Left forelimb (tissue), 1 donor: ENCODE measurements at places on chromosomes 3 and 15.

GRCh38 chr3:12638105-12638504, 25.8 kb downstream of the RAF1 start:
- DNase-seq: no peak

DNA sequence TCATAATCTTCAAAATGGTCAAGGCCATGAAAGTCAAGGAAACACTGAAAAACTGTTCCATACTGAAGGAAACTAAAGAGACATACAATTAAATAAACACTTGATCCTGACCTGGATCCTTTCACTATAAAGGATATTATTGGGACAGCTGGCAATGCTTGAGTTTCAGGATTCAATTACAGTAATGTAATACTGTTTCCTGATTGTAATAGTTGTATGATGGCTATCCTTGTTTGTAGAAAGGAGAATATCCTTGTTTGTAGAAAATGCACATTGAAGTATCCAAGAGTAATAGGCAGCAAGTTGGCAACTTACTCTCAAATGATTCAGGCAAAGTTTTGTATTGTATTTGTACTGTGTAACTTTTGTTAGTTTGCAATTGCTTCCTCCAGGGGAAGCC, 4.6 kb downstream of the CIDEC start:
- DNase-seq: no peak

DNA sequence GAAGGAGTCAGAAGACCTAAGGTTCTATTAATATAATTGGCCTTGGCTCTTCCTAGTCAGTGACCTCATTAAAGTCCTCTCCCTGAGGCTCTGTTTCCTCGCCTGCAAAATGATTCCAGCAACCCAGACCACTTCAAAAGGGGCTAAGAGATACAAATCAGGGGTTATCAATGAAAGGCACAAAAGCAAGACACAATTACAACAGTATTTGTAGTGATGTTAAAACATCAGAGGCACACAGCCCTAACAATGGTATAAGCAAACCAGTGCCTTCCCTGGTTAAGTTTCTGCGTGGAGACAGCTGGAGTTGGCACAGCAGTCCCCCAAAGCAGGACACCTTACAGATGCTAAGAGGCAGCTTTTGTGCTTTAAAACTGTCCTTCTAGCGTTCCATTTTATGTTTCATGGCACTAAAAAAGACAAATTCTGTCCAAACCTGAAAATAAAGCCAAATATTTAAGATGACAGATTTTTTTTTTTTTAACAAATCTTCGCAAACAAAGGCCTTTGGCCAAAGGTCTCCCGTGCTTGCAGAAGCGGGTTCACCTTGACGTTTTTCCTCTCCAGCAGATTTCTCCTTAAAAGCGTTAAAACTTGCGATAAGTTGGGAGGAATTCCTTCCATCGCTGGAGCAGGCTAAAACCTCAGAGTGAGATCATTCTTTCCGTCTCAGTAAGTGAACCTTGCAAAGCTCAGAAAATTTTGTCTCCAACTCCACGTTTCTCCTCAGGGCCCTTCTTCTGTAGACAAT, 999 bp downstream of the ZNF280D start:
- DNase-seq: no peak

GRCh38 chr3:4865714-4866113, 113.5 kb upstream of the BHLHE40 start:
- no peak for DNase-seq

DNA sequence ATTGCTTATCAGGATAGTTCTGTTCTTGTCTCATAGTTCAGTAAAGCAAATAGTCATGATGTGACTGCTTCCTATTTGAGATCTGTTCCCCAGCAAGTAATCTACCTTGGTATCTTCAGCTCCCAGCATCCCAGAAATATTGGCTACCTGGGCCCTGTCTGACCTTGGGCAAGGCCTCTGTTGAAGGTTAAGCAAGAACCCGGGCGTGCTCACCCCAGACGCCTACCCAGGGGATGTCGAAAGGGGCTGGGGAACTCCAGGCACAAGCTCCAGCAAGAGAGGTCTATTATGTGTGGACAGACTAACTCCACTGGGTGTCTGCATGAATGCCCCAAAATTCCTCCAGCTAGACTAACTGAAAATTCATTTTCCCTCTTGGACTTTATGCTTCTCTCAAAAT, 37.3 kb upstream of the IGF1R start:
- no peak for DNase-seq

DNA sequence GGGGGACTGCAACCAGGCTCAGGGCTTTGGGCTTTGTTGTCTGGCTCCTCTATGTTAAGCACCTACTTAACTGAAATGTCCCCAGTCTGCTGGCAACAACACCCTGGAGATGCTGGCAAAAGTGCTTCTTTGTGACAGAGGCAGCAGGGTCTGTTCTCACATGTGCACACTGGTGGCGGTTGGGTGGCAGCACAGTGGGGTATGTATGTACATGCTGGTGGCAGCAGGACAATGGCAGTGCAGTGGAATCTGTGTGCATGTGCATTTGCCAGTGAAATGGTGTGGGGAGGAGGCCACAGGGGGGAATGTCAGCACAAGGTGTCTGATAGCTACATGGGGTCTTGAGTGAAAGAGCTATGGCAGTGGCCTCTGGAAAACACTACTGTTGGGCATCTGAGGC, 830.3 kb downstream of the DIPK2A start:
- peak; percentile 58 for DNase-seq

- no peak for DNase-seq
These were observed 1.6 kb upstream of the FURIN start for GRCh38 chr15:90866800-90867199.

GRCh38 chr3:53168175-53168923, 7.3 kb downstream of the PRKCD start:
- no peak for DNase-seq

DNA sequence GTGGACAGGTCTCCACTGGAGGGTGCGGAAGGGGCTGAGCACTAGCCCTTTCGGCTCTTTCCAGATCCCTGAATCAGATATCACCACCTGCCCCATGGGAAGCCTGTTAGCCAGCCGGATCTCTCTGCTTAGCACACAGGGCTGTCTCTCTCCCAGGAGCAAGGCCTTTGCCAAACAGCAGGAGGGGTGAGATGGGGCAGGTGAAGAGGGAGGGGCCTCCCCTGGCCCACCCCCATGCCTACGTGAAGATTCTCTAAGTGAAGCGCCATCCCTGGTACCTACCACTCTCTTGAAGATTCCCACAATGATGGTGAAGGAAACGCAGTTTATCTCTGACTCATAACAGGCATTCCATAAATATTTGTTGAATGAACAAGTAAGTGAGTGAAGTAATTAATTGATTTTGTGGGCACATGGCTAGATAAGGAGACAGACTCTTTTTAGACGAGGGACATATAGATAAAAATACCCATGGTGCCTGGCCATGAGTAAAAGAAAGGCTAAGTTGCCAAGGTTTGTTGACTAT, 19.6 kb upstream of the HCN4 start:
- DNase-seq: no peak

DNA sequence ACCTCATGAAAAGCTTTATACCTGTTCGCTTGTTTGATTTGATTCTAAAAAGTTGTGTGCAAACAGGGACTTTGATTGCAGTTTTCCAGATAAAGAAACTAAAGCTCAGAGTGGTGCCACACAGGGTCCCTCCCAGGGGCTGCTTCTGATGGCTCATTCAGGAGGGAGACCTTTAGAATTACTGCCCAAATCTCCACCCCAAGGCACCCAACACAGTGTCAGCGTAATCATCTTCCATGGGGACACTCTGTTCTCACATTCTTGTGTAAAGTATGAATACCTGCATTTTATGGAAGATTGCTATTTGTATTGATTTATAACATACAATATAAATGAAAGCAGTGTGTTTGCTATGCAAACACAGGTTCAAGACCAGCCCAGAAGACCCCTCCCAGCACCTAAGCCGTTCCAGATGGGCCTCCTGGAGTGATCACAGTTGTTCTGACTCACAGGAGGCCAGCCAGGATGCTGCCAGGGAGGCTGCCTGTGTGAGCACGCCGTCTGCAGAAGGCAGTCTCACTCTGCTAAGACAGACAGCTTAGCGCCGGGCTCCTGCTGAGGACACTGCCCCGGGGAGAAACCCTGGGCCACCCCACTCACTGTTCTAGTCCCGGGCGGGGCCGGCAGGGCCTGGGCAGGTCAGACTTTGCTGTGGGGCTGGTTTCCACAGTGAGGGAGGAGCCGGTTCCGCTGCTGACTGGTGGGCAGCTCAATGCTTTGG, 185.6 kb downstream of the FAM43A start:
- DNase-seq: no peak

GRCh38 chr3:188791311-188791710, 380.5 kb upstream of the TPRG1 start:
- no peak for DNase-seq

DNA sequence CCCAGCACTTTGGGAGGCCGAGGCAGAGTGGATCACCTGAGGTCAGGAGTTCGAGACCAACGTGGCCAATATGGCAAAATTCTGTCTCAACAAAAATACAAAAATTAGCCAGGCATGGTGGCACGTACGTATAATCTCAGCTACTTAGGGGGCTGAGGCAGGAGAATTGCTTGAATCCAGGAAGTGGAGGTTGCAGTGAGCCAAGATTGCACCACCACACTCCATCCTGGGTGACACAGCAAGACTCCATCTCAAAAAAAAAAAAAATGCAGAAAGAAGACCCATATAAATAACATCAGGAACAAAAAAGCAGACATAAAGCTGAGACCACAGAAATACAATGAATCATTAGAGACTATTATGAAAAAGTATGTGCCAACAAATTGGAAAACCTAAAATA, 235.2 kb upstream of the VEPH1 start:
- no peak for DNase-seq

GRCh38 chr15:96353930-96354730, 23.6 kb downstream of the NR2F2 start:
- peak; percentile 80 for DNase-seq

GRCh38 chr3:63565220-63565619, 87.3 kb upstream of the SNTN start:
- DNase-seq: no peak

GRCh38 chr3:158333736-158334135, 223.8 kb downstream of the RSRC1 start:
- no peak for DNase-seq

- DNase-seq: no peak
These were observed 256.4 kb downstream of the NR2F2 start for GRCh38 chr15:96586901-96587300.

GRCh38 chr3:10594915-10595314, 89.5 kb upstream of the ATP2B2 start:
- DNase-seq: peak; percentile 70

GRCh38 chr3:94036909-94037507, 8.6 kb upstream of the STX19 start:
- DNase-seq: no peak

DNA sequence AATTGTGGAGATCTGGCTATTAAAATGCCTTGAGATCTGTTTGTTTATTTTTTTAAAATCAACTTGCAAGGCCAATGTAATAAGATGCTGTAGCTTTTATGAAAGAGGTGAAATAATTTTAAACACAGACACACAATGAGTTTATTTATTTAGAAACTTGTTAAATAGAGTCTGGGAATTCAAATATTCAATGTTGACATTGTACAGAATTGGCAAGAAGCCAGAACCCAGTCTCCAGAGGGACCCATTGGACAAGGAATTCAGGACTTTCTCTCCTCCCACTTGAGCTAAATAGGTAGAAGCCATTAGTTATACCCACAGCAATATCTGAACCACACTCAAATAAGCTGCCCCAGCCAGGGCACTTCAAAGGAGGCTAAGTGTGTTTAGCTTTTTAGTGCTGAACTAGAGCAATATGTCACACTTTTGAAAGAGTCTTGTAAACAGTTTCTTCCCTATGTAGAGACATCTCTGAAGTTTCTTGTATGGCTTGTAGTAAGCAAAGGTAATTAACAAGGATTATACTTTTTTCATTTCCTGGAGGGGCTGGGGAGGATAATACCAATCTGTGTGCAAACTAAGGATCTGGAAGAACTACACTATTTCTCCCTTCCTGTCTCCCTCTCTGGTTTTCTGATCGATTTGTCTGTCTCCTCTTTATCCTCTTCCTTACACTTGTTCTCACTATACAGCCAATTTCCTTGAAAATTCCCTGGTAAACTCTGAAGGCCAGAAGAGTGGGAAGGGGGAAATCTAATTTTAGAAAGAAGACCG, 6.0 kb downstream of the MECOM start:
- DNase-seq: no peak

DNA sequence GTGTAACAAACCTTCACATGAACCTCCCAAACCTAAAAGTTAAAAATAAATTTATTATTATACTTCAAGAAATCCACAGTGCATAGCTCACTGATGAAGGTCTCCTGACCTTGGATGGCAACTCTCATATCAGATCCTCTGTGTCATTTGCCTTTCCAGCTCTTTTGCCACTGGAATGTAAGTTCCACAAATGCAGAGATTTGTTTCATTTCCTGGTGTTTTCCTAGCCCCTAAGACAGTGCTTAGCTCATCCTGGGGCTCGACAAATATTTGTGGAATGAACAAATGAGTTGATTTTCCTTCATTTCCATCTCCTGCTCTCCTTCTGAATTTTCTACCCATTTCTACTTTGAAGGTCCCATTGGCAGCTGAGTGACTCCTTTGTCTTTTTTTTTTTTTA, 56.0 kb downstream of the FRMD4B start:
- DNase-seq: no peak

DNA sequence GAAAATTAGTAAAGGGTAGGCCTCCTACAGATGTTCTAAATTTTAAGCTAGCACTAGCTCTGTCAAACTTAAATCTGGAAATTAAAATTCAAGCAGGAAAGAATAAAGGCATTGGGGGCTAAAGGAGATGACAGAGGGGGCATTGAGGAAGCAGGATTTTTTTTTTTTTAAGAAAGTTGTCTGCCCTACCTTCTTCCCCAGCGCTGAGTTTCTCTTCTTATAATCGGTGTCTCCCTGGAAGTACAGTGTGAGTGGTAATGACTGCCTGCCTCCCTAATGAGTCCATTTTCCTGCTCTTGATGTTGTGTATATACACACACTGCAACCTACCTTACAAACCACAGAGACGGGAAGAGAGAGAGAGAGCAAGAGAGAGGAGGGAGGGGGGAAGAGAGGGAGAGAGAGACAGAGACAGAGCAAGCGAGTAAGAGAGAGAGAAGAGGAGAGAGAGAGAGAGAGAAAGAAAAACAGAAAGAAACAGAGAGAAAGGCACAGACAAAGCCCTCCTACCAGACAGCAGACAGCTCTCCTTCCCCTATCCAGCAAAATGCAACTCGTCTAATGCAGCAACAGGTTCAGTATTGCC, 47.0 kb downstream of the ZBTB20 start:
- no peak for DNase-seq

DNA sequence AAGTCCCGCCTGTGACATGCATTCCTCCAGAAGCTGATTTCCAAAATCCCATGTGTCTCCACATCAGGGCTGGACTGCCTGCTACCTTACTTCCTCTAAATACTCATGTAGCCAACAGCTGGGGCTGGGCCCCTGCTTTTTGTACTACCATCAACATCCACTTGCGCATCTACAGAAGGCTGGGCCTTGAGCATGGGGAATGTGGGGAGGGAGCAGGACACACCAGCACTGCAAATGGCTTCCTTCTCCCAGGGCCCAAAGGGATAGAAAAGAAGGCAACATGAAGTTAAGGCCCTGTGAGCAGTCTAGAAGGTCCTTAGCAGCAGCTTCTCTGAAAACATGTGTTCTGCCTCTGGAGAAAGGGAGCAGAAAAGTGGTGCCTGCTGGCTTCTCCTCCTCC, 27.2 kb downstream of the MKRN2 start:
- no peak for DNase-seq

- DNase-seq: no peak
These were observed 7.2 kb downstream of the APBA2 start for GRCh38 chr15:28892789-28893610.

- no peak for DNase-seq
These were observed 584.0 kb downstream of the GRM7 start for GRCh38 chr3:7444886-7445285.

- peak; percentile 70 for DNase-seq
These were observed 87.7 kb downstream of the ATP10A start for GRCh38 chr15:25775317-25775912.

- DNase-seq: no peak
These were observed 101.6 kb downstream of the ERC2 start for GRCh38 chr3:56366641-56367162.
